ENCODE measurements at places on chromosomes 16 and 17.
A peak's percentile ranks its signal among the peaks of the same experiment; 100 is the strongest.

DNA sequence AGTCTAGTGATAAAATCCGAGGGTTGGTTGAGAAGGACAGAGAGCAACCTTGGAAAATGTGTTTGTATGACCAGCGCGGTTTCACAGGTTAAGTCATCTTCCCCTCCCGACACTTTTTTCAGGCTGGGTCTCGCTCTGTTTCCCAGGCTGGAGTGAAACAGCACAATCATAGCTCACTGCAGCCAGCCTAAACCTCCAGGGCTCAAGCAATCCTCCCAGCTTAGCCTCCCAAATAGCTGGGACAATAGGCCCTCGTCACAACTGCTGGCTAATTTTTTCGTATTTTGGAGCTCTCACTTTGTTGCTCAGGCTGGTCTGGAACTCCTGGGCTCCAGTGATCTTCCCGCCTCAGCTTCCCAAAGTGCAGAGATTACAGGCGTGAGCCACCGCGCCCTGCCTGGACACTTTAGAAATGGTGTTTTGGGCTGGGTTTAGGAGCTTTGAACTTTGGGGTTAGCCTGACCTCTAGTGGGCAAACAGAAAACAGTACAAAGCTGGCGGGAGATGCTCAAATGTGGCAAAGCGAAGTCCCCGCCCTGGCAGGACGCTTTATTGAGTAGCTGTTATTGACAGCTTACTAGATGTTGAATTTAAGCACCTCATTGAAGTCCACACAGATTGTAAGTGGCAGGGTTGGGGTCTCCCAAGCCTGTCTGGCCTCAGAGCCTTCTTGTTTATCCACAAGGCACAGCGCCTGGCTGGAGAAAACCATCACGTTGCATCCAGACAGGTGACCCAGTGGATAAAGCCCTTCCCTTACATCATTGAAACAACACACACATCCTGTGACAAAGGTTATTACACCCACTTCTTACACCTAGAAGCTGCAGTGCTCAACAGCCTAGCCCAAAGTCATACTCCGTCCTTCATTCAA lies 34.7 kb upstream of the RBBP6 start:
- DNase-seq = no peak

- DNase-seq = peak; percentile 43
These were observed 8.0 kb downstream of the FLYWCH1 start for GRCh38 chr16:2919511-2920255.

DNA sequence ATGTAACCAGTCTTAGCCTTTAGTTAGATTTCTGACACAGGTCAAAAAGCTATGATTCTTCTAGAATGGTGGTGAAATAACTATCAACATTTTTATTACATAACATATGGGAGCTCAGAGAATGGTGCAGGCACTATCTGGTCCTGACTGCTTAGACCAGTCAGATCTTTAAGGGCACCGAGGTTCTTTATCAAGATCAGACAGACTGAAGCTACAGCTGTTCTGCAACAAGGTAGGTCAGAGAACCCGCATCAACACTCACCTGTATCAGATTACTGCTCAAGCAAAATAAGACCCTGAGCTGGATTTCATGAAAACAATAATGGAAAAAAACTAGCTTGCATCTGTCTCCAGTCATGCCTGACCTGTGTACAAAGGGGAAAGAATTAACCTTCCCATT lies 160.4 kb downstream of the KCNJ2 start:
- no peak for DNase-seq

- DNase-seq = no peak
These were observed 465.9 kb upstream of the ERCC4 start for GRCh38 chr16:13453938-13454553.

GRCh38 chr16:48537909-48538745 lies 71.9 kb downstream of the N4BP1 start:
- DNase-seq = no peak

DNA sequence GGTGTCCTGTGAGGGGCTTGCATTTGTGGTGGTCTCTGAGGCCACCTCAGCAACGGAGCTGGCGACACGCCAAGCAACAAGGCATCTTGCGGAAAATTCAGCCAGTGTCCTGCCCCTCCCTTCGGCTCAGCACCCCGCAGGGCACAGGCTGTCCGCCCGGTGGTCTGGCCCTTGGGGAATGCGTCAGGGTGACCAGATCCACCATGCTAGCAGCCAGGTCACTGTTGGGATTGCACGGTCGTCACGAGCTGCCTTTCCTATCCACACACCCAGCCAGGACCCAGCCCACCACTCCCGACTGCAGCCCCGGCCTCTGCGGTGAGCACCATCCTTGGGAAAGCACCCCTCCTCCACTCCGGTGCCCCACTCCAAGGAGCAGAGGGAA lies 221.2 kb downstream of the NTN1 start:
- DNase-seq = no peak

DNA sequence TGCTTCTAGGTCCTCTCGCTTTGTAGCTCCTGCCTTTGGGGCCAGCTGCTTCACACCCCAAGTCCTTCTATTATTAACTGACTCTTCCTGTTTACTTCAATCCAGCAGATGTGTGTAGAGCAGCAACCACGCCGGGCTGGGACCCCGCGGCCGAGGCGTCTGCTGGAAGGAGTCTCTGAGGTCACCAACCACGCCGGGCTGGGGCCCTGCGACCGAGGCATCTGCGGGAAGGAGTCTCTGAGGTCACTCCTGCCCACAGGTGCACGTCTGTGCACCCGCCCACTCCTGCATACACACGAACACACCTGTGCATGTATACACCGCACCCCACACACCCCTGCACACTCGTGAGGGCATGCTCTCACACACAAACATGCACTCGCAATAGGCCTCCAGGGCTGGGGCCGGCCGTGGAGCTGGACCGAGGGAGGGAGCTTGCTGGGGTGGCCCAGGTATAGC lies 7.8 kb upstream of the TEX19 start:
- DNase-seq = no peak

All from large intestine (tissue), 12 donors.